Astrocyte of the spinal cord (primary cell): ENCODE measurements at places on chromosomes 4 and X.

DNA sequence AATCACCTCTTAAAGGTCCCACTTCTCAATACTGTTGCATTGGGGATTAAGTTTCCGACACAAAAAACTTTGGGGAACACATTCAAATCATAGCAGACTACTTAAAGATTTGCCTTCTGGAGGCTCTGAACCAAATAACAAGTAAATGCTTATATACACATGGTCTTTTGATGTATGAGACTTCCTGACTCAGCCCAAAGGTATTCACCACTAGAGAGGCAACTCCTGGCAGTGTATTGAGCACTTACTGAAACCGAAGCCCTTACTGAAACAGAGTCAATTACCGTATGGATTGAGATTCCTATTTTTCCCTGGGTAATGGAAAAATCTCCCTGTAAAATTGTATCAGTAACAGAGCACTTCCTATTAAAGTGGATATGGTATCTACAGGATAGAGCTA is 45.4 kb downstream of the ZCCHC13 start:
- peak; percentile 77 for DNase-seq

- DNase-seq: peak; percentile 38
Measured at GRCh38 chr4:17511509-17511949, 361 bp downstream of the QDPR start.

GRCh38 chrX:153762626-153763173 is 1.3 kb upstream of the PLXNB3 start:
- DNase-seq: no peak

- DNase-seq: no peak
Measured at GRCh38 chr4:102094481-102094880, 250.8 kb downstream of the SLC39A8 start.

- peak; percentile 41 for DNase-seq
Measured at GRCh38 chr4:124433500-124433899, 279.0 kb downstream of the ANKRD50 start.

DNA sequence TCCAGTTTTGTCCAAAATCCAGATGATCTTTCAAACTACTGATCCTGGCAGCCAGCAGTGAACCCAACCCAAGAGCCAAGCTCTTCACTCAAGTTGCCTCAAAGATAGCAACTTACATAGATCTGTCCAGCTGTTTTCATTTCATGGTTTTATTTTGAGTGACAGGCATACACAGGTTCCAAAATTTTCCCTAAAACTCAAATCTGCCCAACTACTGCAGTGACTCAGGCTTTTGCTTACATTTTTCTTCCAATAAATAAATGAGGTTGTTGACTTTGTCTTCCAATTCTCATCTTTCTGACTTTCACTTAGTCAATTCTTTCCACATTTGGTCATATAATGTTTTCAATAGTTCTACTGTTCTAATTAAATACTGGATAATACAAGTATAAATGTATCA is 158.8 kb downstream of the TECRL start:
- DNase-seq: no peak

- DNase-seq: peak; percentile 15
Measured at GRCh38 chrX:119040432-119040831, 32.4 kb upstream of the CT47C1 start.

DNA sequence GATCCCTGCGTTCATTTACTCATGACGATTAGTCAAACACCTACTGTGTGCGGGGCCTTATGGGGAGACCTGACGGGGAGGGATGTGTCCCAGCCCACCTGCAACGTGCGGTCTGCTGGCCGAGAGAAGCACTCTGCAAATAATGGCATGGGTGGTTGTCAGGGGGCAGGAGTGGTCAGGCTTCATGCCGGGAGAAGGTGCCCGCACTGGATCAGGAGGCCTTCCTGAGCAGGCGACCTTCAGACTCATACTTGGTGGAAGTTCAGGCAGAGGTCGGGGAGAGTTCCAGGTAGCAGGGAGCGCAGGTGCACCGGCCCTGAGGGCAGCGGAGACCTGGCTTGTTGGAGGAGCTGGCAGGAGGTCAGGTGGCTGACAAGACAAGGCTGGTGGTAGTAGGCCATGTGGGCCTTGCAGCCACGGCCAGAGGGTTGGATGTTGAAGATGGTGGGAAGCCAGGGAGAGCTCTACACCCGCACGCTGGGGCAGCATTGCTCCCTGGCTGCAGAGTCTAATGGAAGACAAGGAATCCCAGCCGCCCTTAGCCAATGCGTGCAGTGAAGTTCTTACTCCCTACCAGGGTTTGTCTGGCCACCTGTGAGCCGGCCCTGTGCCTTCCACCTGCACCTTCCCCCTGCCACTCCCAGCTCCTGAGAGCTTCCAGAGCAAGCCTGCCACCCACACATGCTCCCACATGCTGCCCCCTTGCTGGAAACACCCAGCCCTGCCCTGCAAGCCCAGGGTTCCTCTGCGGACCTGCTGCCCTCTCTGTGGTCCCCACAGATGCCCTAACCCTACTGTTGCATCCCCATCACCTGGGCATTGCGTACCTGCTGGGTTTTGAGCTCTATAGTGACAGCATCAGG is 97.3 kb downstream of the PSAPL1 start:
- no peak for DNase-seq

GRCh38 chr4:52588097-52588496 is 71.0 kb downstream of the USP46 start:
- DNase-seq: peak; percentile 30

DNA sequence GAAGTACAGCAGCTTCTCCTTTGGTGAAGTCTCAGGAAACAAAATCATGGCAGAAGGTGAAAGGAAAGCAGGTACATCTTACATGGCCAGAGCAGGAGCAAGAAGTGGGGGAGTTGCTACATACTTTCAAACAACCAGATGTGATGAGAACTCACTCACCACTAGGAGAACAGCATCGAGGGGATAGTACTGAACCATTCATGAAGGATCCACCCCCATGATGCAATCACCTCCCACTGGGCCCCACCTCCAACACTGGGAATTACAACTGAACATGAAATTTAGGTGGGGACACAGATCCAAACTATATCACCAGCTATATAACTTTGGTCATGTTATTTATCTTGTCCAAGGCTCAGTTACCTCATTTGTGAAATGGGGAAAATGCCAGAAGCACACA is 159.4 kb downstream of the OPHN1 start:
- DNase-seq: no peak

DNA sequence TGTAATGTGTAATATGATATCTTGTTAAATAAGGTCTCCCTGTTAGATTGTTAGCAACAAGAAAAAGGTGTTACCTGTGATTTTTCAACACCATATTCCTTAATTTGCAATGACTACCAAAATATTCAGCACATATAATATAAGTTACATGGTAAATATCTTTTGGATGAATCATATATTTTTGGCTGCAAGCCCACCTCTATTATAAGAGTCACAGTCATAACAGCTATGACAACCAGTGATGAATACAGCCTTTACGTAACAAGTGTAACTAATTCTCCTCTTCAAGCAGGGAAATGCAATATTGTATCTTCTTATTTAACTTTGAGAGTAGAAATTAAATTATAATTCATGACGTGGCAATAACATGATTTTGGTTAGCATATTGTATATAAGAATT is 187.0 kb downstream of the NLGN4X start:
- DNase-seq: peak; percentile 39

GRCh38 chr4:86502081-86502480 is 92.0 kb upstream of the PTPN13 start:
- no peak for DNase-seq

DNA sequence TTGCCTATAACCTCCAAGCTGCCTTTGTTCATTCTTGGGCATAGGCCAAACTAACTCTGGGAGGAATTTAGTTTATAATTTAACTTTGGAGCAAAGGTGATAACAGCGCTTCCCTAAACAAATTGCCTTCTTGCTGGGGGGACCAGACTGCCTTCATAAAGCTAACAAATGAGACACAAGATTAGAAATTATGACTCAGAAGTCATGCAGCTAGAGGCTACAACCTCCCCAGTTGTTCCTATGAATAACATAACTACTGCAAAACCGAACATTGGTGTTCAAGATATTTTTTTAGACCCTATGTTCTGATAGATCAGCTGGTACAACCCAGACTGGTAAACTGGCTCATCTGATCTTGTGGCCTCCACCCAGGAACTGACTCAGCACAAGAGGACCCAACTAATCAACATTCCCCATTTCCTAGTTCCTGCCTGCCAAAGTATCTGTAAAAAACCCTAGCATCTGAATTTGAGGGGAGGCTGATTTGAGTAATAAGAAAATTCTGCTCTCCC is 22.0 kb upstream of the TMPRSS11B start:
- DNase-seq: peak; percentile 72

GRCh38 chr4:4532371-4533154 is 9.3 kb downstream of the STX18 start:
- no peak for DNase-seq

GRCh38 chrX:31670245-31670644 is 598.4 kb upstream of the FTHL17 start:
- no peak for DNase-seq

DNA sequence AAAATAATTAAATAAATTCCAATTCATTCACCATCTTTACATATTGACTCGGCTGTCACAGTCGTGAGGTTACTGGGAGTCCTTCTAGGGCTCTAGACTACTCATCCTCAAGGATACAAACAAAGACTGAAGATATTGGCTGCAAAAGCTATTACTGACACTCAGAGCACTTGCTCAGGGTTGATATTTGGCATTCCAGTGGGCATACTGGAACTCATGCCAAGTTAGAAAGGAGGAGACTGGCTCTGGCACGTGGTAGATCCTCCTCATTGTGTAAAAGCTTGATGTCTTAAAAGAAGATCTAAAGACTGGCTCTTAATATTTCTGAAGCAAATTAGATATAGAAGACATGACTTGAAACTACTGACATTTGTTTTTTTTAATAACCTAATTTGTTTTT is 172.7 kb downstream of the GPM6A start:
- DNase-seq: peak; percentile 7

- no peak for DNase-seq
Measured at GRCh38 chr4:86101410-86101809, 258.4 kb downstream of the MAPK10 start.
